ENCODE measurements at places on chromosomes 1 and 21.

DNA sequence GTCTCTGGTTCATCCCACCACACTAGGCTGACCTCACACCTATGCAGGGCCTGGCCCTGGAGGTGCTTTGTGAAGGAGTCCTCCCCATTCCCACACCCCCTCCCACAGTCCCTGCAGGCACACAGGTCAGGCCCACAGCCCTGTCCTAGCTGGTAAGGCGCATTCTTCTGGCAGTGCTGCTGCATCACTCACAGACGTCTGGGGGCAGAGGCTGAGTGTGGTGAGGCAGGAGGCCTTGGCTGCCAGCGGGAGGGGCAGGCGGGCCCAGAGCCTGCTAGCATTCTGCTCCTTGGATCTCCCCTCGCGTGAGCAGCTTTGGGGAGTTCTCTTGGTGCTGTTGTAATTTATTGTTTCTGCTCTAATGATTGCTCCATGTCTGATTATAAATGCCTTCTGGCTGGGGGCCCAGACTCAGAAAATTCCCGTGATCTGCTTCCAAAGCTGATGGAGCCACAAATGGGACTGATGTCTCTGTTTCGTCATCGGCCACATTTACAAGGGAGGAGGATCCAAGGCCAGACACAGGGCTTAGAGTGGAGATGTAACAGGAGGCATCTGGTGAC, 62.9 kb downstream of the TRABD2B start:
- no peak for DNase-seq

DNA sequence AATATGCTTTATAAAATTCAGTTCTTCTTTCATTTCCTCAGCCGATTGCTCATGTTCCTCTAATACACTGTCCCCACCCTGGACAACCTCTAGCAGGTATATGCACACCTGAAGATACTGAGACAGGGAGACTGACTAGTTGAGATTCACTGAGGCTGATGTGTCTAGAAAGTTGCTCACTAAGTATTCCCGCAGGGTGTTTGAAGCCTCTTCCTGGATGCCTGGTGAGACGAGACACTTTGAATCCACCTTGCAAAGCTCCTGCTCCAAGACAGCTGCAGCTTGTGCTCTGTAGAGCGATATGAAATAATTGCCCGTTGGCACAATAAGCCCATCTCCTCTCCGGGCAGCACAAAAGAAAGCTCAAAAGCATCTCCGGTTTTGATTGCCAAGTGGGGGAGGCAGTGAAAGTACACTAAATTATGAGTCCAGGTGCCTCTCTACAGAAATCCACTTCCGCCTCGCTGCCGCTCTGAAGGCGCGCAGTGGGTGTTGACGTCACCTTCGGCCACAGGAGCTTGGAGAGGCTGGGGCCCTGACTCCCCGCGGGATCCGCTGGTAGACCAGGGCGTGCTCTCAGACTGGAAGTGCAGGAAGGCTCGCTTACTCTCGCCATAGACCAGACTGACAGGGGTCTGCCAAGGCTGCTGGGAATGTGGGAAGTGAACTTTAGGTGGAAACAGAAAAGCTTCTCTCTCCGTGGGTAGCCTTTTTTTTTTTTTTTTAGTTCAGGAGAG, 46.3 kb downstream of the GPA33 start:
- DNase-seq, result peak; percentile 6

- DNase-seq, result no peak
Measured at GRCh38 chr1:88504601-88505000, 179.5 kb upstream of the PKN2 start.

DNA sequence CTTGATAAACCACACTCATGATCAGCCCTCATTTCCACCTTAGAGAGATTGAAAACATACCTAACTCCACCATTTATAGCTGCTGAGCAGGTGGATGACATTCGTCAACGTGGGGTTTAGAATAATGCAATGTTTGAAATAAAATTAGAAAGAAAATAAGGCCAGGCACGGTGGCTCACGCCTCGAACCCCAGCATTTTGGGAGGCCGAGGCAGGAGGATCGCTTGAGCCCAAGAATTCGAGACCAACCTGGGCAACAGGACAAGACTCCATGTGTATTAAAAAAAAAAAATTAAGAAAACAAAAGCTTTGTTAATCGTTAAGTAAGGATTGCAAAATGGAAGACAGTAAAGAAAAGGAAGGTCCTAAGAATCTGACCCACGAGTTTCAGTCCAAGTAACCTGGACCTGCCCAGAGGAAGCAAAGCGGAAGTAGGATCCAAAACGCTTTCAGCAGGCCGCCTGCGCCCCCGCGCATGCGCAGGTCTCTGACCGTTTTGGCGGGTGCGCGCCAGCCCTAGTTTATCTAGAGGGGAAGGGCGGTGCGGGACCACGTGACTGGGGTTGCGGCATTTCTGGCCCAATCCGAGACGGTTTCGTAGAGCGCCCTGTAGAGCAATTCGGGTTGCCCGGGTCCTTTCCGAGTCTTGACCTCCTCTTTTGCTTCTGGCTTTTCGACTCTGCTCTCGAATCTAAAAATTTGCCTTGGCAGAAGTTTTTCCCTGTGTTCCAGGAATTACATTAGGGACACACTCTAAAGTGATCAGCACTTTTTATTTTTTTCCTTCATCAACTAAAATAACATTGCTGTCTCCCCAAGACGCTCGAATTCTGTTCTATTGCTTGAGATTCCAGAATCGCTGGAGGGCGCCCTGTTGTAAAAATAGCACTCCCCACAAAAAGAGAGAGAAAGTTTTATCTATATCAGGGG, 22.5 kb downstream of the ANP32E start:
- peak; percentile 84 for DNase-seq

DNA sequence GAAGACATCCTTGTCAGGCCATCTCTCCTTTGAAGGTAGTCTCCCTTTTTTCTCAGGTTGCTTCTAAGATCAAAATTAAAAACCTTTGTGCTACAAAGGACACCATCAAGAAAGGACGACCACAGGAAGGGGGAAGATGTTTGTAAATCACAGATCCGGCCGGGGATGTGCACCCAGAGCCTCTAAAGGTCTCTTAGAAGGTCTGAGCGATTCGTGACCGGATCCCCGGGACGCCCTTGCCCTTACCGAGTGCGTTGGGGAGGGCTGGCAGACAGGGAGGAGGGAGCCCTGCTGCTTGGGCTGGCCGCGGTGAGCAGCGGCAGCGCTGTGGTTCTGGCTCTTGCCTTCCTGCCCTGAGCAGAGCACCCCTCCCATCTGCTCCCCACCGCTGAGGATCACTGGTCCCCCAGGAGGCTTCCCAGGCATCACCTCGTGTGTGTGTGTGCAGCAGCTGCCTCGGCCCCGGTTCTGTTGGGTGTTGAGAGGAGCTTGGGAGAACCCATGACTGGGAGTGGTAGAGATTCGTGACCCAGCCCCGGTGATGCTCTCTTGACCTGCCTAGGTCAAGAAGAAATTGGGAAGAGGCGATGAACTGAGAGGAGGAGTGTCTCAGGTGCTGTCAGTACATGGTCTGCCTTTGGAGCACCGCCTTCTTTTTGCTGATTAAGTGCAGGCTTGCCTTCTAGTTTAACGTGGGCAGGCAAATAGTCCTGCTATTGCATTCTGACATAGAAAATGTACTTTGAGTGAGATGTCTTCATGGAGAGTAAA, 34.5 kb downstream of the AGPAT3 start:
- DNase-seq, result no peak

DNA sequence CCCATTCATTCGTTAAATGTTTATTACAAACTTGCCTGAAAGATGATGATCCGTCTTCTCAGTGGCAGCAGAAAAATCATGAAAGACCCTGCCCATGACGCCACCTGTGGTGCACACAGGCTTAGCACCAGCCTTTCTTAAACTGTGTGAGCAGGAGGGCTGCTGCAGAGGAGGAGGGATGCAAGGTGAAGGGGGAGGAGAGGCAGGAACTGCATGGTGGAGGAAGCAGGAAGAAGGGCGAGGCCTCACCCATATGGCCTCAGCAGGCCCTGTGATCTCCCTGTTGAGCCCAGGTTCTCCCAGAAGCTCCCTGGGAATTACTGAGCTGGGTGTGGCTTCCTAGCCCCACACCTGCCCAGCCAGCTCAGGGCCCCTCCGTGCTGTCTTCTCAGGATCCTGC, 25.0 kb upstream of the RD3 start:
- DNase-seq, result no peak

GRCh38 chr1:159071970-159072582, 4.5 kb downstream of the AIM2 start:
- no peak for DNase-seq

GRCh38 chr1:32508761-32509160, 30.5 kb upstream of the ZBTB8A start:
- no peak for DNase-seq

- DNase-seq, result no peak
Measured at GRCh38 chr1:46017876-46018503, 114.4 kb downstream of the PIK3R3 start.

DNA sequence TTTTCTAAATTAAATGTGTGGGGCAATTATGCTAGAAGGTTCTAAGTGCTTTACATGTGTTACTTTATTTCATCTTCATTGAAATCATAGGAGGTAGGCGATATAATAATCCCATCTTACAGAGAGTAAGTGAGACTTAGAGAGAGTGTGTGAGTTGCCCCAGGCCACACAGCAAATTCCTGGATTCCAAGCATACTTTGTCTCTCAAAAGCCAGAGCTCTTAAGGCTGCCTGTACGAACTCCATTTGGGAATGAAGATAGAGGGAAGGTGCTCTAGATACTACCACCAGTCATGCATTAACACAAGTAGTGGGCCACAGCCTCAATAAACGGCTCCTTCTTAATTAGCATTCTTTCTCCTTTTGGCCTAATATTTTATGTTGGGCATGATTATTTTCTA, 170.1 kb downstream of the SIPA1L2 start:
- DNase-seq, result no peak

- DNase-seq, result peak; percentile 52
Measured at GRCh38 chr1:6086762-6087376, 41.2 kb downstream of the KCNAB2 start.

DNA sequence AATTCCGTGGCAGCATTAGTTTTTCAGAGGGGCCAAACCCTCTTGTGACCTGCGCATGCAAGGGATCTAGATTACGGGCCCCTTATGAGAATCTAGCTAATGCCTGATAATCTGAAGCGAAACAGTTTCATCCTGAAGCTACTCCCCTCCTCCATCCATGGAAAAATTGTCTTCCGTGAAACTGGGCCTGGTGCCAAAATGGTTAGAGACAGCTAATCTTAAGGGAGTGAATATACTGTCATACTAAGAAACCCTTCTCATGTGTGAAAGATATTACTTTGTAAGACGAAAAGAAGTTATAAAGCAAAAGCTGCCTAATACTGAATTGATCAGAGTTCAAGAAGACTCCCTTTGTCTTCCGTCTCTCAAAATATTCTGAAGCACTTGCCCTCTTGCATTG, 166.3 kb downstream of the DUSP10 start:
- DNase-seq, result no peak

DNA sequence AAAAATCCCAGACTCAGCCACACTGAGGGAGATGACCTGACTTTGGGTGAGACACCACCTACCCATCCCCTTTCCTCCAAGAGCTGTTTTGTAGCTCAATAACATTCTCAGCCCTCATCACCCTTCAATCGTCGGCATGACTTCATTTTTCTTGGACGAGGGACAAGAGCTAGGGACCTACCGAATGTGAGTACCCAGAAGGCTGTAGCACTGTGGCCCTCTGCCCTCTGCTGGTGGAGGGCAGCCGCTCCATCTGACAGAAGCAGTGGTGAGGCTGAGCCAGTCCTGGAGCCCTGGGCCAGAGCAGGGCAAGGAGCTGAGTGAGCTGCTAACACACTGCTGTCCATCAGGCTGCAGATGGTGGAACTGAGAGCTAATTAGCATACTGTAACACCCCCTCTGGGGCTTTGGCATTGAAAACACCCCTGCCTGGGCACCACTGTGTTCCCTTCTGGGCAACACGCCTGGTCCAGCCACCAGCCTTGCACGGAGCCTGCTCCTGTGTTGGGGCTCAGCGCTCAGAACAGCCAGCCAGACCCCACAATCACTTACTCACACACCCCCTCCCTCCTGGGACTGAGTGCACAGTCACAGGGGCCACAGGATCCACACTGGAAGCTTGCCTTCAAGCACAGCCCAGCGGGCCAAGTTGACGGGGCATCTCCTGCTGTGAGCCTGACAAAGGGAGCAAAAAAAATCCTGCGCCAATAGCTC, 18.3 kb upstream of the ALPL start:
- DNase-seq, result no peak

- no peak for DNase-seq
Measured at GRCh38 chr1:44713321-44713781, 17.6 kb downstream of the RNU5D-1 start.

GRCh38 chr1:180003026-180003695, 48.6 kb downstream of the CEP350 start:
- DNase-seq, result no peak

GRCh38 chr1:166915941-166916340, 39.9 kb upstream of the TADA1 start:
- no peak for DNase-seq

DNA sequence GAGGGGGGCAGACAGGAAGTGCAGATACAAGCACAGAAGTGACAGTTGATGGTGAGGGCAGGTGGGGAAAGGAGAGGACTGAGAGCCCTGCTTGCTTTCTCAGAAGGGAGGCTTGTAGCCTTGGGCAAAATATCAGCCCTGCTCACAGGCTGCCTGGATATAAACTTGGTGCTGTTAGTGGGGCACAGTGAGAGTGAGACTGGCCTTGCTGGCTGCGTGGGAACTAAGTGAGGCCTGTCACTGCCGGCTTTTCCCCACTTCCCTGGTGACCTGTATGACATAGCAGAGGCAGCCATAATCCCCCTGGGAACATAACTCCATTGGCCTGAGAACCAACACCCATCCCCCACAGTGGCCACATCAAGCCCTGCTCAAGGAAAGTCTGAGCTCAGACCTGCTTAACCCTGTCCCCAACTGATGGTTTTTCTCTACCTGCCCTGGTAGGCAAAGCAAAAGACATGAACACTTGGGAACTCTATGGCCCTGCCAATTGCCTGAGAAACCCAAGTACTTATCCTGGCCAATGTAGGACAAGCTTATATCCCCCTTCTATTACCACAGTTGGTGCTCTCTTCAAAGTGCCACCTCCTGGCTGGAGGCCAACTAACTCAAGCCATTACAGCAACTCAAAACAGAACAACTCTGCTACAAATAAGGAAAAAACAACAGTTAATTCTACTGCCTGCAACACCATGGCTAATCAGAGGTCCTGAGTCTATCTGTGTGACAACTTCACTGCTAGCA, 472.7 kb downstream of the PLPP3 start:
- no peak for DNase-seq

GRCh38 chr1:48908606-48909005, 131.9 kb upstream of the BEND5 start:
- no peak for DNase-seq

DNA sequence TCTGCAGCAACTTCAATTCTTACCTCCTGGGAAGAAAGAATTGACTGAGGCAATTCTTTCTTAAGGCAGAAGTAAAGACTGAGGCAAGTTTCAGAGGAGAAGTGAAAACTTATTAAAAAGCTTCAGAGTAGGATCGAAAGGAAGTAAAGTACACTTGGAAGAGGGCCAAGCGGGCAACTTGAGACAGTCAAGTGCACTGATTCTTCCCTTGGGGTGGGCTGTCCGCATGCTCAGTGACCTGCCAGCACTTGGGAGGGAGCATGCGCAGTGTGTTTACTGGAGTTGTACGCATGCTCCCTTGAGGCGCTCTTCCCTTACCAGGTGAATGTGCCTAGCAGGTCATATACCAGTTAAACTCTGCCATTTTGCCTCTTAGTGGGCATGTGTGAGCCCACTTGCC, 55.3 kb upstream of the NBPF3 start:
- no peak for DNase-seq

All from hypothalamus (tissue), 51 donors.